NCI-H1930 (cell line): ENCODE measurements at places on chromosomes 13 and 19.

DNA sequence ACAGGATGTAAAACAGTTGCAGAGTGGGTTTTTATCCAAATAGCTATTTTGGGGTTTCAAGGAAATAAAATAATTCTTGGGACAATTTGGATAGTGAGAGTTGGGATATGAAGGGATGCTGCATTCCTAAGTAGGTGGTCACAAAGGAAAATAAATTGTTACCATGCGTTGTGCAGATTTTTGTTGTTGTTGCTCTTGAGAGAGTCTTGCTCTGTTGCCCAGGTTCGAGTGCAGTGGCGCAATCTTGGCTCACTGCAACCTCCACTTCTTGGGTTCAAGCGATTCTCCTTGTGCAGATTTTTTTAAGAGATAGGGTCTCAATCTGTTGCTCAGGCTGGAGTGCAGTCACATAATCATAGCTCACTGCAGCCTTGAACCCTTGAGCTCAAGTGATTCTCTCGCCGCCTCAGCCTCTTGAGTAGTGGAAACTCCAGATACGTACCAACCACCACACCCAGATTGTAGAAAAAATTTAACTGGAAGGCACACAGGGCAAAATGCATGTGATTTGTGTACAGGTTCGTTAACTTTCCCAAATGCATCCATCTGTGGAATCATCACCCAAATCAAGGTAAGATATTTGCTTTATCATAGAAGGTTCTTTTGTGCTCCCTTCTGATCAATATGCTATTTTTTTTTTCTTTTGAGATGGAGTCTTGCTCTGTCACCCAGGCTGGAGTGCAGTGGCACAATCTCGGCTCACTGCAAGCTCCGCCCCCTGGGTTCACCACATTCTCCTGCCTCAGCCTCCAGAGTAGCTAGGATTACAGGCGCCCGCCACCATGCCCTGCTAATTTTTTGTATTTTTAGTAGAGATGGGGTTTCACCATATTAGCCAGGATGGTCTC is 16.0 kb downstream of the SLC1A5 start:
- no peak for DNase-seq

- no peak for DNase-seq
These were observed 412.0 kb downstream of the FGF14 start for GRCh38 chr13:101989798-101990350.

GRCh38 chr13:80642641-80643040 is 301.7 kb upstream of the SPRY2 start:
- DNase-seq: no peak

GRCh38 chr19:10805758-10806247 is 30.2 kb downstream of the TMED1 start:
- DNase-seq: no peak

DNA sequence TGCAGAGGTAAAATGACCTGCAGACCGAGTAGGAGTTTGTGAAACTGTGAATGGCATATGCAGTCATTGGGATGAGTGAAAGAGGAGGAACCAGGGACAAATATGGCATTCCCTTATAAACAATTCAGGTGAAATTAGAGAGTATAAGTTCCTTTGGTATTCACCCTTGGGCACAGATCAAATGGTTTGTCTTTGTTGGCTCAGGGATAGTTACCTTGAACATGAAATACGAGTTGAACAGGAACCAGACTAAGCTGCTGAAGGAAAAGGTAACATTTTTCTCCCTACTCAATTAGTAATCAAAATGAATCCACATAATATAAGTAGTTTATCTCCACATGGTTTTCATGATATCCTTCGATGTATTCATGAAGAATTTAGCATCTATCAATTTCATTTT is 50.5 kb downstream of the SLITRK1 start:
- DNase-seq: no peak

- DNase-seq: no peak
These were observed 21.3 kb upstream of the TINCR start for GRCh38 chr19:5588906-5589676.

DNA sequence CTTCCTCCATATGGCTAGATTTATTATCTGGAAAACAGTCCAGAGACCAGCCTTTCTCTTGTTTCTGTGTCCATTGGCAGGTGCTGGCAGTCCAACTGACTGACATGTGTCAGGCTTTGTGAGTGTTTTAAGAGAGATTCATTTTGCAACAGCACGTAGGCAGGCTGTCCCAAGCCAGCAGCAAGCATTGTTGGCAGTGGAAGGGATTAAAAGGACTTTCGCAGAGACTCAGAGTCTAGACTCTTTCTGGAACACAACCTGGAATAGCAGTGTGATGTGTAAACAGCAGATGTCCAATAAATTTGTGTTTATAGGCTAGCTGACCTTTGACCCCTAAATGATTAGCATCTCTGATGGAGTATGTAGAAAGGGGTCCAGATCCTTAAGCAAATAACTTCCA is 222.2 kb upstream of the SERP2 start:
- no peak for DNase-seq

DNA sequence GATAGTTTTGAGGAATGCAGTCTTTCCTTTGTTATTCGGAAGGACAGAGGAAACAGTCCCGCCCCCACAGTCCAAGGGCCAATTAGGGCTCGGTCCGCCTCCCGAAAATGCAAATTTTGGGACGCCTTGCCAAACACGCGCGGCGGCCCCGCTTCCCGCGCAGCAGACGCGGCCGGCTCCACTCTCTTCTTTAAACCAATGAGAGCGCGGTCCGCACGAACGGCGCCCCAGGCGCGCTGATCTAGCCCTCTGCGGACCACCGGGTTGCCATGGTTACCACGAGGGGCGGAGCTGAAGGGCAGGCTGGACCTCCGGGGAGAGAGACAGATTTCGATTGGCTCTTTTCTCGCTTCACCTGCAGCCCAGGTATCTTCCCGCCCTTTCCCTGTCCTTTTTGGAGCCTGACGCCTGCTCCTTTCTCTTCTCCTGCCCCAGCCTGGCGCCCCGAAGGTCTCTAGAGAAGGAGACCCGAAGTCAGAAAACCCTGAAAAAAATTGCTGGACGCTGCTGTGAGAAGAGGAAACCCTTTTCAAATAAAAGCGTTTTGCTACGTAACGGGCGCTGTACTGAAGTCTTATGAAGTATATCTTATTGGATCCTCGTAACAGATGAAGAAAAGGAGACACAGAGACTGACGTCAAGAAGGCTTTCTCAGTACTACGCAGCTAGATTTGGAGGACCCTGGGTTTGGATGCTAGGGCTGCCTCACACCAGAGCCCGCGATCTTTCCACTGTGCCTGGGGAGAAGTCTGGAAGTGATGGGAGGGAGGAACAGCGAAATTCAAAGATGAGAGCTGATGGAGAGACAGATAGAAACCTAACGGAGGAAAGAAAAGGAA is 2.0 kb downstream of the PTH2 start:
- DNase-seq: peak; percentile 77

GRCh38 chr13:69324090-69324886 is 783.3 kb upstream of the ATXN8OS start:
- peak; percentile 13 for DNase-seq

GRCh38 chr13:22278336-22278929 is 607.6 kb downstream of the FGF9 start:
- peak; percentile 35 for DNase-seq

- DNase-seq: no peak
These were observed 19.4 kb downstream of the PLVAP start for GRCh38 chr19:17357724-17358123.

GRCh38 chr13:50116430-50116973 is 101.3 kb downstream of the KCNRG start:
- no peak for DNase-seq

- DNase-seq: peak; percentile 53
These were observed 27.7 kb downstream of the TUBA3C start for GRCh38 chr13:19153782-19154450.

DNA sequence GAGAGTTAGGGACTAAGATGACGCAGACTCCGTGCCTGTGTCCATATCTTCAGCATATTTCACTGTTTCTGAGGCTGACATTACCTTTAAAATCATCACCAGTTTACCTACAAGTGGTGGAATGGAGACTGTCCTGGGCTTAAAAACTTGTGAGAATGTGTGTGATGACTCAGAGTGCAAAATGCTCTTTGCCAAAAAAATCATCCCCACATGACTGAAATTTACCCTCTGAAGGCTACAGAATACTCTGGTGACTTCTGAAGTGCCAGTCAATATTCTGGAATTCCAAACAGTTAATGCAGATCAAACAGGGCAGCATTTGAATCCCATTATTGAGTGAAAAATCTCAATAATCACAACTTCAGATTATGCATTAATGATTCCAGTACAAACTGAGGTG is 901.4 kb downstream of the EFNB2 start:
- DNase-seq: no peak

GRCh38 chr19:40139533-40140287 is 49.0 kb upstream of the ZNF780A start:
- DNase-seq: peak; percentile 61

DNA sequence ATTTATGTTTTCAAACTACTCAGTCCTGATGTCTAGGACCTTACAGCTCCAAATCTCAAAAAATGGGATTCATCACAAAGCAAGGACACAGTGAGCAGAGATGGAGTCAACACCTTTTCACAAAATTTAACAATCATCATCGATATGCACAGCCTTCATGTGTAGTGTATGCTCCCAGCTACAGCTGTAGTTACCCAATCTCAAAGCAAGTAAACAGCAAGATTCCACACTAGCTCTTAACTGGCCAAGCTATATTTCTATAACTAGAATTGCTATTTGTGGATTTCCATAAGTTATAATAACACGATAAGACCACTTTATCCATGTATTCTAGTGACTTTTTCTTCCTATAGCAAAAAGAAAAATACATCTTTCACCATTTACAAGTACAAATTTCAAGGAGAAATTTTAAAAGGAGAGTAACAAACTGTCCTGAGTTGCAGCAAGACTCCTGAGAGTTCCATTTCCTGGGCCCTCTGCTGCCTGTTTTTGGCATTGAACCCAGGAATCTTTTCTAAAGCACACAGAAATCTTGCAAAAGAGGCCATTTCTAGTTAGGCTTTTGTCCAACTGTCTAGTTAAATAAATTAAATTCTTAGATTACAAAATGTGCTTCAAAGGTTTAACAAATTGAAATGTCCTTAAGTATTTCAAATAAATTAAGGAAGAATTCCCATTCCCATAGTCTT is 460.6 kb downstream of the FGF14 start:
- DNase-seq: no peak

- DNase-seq: peak; percentile 92
These were observed 338.0 kb downstream of the TEX29 start for GRCh38 chr13:111658145-111659100.

DNA sequence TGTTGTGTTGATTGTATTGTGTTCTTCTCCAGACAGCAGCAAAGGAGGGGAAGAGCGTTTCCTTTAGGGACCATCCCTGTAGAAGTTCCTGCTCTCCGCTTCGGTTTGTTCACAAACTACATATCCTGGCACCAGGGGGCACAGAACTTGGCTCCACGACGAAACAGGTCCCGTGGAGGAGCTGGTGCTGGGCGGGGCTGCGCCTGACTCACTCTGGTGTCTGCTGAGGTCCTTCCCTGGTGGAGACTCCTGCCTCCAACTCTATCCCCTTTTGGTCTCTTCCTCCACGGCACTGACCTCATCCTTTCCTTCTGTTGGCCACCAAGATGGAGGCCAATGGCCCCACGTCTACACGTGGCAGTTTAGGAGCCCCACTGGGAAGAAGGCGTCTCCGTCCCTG is 14.7 kb downstream of the TMPRSS9 start:
- DNase-seq: no peak

- DNase-seq: no peak
These were observed 80.7 kb upstream of the DIAPH3 start for GRCh38 chr13:60244381-60244780.

DNA sequence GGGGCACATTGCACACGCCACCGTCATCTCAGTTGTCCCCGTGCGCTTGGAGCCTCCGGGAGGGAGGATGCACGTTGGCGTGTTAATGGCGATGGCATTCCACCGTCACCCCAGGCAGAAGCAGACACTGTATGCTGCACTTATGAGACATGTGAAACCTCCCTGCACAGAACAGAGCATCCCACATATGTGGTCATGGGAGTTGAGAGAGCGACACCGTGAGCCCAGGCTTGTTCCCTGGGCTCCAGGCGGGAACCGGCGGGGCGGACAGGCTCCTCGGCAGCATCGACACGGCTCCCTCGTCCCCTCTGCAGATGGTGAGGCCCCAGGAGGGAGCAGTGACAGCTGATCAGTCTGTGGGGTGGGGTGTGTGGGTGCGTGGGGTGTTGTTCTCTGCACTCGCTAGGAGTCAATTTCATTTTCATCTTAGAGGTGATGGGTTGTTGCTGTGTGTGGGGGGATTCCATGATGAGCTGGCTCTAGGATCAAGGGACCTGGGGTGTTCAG is 40.4 kb downstream of the CRTC1 start:
- DNase-seq: no peak
